Neuronal stem cell (in vitro differentiated cells): ENCODE measurements at places on chromosomes 5 and 9.

DNA sequence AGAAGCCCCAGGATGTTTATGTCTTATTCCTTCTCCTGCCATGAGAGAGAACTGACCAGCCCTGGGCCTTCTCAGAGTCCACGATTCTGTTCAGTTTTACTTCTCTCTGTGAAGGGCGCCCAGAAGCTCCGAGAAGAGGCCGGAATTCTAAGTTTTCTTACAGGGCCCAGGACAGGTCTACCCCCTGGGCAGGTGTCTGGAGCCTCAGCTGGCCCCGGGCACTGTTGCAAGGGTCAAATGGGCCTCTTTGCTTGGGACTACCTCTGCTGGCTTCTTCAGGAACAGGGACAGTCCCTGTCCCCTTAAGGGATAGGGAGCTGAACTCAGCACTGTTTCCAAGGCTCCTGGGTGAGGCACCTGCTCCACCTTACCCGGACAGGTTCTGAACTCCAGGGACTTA, 55.0 kb downstream of the RASGEF1C start:
- DNase-seq: no peak

GRCh38 chr5:22050931-22051330, 802.2 kb downstream of the CDH12 start:
- DNase-seq: no peak

GRCh38 chr5:124847907-124848306, 101.5 kb upstream of the ZNF608 start:
- no peak for DNase-seq

DNA sequence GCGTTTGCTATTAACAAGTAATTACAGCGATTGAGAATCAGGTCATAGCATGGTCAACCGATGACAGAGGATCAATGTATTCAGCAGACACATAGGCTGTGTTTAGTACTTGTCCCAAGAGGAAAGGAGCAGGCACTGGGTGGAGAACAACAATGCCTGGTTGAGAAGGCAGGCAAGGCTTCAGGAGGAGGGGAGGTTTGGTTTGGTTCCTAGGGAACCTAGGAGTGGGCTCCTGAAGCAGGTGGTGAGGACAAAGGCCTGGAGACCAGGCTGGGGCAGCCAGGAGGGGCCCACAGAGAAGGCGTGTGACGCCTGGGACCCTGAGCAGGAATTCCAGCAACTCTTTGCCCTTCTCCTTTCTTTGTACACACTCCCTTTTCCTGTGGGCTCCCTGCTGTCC, 195.6 kb downstream of the SPOCK1 start:
- no peak for DNase-seq

DNA sequence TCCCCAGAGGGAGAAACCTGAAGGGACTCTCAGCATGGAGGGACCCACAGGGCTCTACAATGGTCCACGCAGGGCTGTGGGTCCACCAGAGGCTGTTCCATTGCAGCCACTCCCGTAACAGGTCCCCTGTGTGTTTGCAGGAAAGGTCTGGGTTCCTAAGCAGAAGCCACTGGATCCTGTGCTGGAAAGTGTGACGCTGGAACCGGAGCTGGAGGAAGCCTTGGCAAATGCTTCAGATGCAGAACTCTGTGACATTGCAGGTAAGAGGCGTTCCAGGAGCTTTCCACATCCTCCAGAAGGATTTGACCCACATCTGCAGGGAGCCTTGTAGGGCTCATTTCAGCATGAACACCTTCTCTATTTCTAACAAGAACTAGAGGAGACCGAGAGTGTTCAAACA, 51.7 kb downstream of the TMOD1 start:
- no peak for DNase-seq

- no peak for DNase-seq
These were observed 89.5 kb upstream of the GRIA1 start for GRCh38 chr5:153400931-153401330.

DNA sequence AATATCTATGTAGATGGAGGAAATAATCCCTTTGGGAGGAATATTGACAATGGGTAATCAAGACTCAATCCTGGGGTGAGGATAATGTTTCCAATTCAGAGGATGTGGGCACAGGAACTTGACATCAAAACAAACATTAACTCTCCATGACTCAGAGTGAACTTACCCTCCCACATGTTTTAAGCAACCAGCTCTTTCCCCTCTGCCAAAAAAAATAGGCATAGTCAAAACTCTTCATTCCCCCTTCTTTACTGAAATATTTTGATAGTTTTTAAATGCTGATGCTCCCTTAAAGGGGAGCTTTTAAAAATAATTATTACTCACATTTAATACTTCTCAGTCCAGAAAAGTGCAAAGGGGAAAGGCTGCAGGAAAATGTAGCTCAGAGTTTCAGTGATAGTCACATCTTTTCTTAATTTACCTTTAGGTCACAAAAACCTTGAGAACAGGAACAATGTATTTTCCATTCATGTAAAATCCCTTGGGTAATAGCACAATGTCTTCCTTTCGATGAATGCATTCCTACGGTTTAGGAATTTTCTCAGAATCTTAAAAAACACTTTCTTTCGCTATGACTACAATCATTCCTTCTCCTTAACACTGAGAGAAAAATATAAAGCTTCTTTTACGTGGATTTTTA, 298.4 kb upstream of the GRAMD2B start:
- no peak for DNase-seq

DNA sequence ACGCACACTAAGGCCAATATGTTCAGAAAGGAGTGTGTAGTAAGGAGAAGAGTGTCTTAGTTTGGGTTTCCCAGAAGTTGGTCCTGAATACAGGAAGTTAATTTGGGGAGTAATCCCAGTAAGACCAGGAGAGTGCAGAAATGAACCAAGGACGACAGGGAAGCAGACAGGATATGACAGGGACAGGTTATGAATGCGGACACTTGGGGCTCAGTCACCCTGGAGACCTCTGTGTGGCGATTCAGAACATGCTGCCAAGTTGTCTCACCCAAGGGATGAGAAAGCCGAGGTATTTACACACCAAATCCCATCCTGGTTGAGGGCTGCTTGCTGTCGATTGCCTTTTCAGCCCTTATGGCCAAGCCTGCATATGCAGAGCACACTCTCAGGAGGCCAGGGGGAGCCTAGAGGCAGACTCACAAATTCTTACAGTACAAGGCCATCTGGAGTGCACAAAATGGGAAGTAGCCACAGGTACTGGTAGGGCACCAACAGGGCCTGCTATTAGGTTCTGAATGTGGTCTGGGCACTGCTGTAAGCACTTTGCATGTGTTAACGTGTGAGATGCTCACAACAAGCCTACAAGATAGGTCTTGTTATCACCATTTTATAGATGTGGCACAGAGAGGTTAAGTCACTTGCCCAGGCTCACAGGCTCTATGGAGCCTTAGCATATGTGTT, 233.1 kb upstream of the ANKRD55 start:
- DNase-seq: no peak

- no peak for DNase-seq
These were observed 202.5 kb downstream of the MEF2C start for GRCh38 chr5:88680253-88681132.

DNA sequence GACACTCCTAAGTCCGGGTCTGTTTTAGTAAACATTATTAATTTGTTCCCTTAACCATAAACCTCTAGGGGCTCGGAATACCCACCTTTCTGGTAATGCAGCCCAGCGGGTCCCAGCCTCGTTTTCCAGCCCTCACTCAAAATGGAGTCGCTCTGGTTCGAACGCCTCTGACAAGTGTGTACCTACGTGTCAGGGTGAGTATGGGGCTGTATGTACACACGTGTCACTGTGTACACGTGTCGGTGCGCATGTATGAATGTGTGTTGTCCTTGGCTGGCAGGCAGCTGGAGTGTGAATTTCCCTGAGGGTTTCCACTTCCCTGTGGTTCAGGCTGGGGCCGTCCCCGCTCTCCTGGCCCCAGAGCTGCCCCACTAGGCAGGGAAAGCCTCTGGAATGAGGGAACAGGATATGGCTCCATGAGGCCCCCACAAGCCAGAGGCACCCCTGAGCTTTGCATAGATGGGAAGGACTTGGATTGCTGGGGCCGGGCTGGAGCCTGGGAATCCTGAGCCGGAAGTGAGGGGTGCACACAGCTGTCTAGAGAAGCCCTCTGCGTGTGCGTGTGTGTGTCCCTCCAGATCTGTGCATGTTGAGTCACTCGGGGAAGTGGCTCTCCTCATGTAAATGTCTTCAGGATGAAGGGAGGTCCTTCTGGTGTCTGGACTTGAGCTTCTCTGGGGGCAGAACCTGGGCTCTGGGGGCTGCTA, 160.8 kb upstream of the IER5L start:
- no peak for DNase-seq

GRCh38 chr9:113475992-113476391, 12.5 kb downstream of the RGS3 start:
- no peak for DNase-seq

- DNase-seq: no peak
These were observed 178.0 kb downstream of the ESM1 start for GRCh38 chr5:54807421-54807820.

DNA sequence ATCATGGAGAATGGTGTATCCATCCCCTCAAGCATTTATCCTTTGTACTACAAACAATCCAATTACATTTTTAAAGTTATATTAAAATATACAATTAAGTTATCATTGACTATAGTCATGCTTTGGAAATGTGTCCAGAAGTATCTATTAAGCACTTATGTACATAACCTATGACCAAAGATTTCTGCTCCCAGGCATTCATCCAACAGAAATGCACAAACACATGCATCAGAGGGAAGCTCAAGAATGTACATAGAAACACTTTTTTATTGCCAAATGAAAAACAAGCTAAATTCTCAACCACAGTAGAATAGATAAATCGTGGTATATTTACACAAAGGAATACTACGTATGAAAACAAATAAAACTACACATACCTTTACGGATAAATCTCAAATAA, 700.5 kb upstream of the ZNF608 start:
- DNase-seq: no peak

DNA sequence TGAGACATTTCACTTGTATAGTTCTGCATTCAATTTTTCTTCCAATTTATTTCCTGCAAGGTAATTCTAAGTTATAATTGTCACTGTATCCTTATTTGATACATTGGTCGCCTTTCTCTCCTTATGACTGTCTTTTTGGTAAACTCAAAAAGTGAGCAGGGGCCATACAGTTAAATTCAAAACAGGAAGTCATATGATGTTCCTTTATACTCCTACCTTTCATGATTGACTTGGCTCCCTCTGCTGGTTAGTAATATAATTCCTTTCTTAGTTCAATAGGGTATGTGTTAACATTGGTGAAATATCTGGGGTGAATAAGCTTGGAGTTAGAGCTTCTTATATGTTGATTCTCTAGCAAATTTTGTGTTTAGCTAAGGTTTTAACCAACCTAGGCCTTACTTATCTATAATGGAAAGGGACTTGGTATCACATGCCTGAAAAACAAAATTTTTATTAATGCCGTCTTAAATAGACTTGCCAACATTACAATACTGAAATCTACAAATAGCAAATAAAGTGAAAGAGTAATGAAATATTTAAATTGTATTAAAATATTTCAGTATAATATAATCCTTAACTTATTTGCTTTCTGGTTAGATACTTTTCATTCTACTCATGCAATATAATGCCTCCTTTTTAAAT, 6.0 kb upstream of the NIPBL start:
- DNase-seq: no peak

- DNase-seq: no peak
These were observed 39.2 kb upstream of the NEK6 start for GRCh38 chr9:124218438-124218982.

DNA sequence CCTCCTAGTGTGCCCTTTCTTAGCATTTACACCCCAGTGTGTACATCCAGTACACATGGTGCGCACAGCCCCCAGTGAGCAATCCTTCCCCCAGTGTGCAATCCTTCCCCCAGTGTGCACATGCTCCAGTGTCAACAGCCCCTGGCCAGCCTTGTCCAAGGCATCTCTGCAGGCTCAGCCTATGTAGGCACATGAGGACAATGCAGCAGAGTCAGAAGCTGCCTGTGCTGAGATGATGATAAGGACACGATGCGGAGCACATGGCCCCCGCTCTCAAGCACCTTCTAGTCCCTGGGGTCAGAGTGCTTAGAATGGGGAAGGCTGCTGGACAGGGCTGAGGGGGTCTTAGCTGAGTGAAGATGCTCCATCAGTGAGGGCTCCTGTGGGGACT, 69.8 kb downstream of the GADD45G start:
- DNase-seq: no peak

GRCh38 chr5:77847814-77848290, 71.7 kb upstream of the TBCA start:
- DNase-seq: peak; percentile 81

DNA sequence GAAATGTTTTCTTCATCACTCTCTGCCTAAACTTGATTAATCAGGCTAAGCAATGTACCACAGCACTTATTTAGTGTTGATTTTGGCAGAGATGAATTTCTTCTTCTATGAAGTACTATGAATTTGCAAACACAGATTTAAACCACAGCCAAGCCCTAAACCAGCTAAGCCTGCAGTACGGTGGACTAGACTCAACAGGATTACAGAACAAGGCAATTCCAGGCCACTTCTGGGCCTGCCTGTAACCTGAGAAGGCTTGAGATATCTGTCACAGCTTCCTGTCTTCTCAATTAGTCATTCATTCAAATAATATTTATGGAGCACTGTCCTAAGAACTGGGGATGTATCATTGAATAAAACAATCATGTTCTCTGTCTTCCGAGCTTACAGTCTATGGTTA, 32.4 kb upstream of the CAST start:
- no peak for DNase-seq
